ENCODE measurements at places on chromosomes 3 and 15.

DNA sequence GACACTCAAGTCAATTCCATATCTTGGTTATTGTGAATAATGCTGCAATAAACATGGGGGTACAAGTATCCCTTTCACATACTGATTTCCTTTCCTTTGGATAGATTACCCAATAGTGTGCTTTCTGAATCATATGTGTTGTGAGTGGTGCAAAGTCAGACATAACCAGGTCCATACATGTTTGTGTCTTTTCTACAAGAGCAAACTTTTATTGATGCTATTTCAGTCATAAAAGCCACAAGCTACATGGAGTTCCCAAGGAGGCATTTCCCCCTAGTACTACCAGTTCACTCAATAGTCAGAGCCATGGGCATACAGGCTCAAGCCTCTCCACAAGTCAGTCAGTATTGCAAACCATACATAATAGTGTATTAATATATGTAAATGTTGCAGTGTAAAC is 10.1 kb downstream of the CEP63 start:
- DNase-seq: no peak

DNA sequence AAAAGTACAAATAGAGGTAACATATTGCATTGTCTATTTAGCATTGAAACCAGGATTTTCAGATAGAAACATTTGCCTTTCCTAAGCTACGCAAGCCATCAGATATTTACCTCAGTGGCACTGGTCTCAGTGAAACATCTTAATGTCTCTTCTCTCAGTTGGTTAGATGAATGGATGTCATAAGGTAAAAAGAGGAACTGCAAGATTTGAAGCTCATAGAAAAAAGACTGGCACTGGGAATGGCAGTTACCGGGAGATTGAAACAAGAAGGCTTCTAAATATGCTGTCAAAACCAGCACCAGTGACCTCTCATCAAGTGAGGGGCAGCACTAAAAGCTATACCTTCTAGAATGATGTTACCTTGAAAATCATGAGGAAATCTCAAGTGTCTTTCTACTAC is 486.4 kb downstream of the FHIT start:
- no peak for DNase-seq

GRCh38 chr15:26722621-26723160 is 50.2 kb downstream of the GABRB3 start:
- no peak for DNase-seq

DNA sequence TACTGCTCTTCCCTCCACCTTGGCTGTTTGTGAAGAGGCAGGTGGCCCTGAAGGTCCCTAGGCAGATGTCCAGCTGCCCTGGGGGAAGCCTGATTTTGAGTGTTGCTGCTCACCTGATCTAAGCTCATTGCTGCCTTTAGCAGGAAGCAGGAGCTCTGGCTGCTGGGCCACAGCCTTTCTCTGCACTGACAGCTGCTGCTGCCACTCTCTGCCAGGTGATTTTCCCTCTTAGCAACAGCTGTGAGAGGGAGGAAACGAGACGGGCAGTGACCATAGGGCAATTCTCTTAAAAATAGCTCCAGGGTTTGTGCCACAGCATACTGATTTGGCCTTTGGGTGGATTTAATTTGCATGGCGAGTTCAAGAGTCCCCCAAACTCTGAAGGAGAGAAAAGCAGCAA is 415.8 kb upstream of the SEMA6D start:
- DNase-seq: no peak

DNA sequence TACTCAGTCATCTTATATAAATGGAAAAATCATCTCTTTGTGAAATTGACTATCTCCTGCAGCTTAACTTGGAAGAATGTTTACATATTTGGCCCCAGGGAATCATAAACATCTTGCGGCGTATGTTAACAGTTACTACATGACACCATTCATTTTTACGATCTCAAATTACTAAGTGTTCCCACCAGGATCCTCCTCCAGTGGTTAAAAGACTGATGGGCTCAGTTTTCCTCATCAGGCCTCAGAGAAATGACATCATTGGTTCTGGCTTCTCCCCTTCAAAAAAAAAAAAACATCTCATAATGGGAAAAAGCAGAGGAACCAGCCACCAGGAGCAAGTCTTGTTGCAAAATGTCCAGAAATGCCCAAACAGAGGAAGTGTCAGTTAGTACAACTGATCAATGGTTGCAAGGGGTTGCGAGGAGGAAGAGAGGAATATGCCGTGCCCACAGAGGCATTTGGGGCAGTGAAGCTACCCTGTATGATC is 70.5 kb upstream of the LIPC start:
- no peak for DNase-seq

DNA sequence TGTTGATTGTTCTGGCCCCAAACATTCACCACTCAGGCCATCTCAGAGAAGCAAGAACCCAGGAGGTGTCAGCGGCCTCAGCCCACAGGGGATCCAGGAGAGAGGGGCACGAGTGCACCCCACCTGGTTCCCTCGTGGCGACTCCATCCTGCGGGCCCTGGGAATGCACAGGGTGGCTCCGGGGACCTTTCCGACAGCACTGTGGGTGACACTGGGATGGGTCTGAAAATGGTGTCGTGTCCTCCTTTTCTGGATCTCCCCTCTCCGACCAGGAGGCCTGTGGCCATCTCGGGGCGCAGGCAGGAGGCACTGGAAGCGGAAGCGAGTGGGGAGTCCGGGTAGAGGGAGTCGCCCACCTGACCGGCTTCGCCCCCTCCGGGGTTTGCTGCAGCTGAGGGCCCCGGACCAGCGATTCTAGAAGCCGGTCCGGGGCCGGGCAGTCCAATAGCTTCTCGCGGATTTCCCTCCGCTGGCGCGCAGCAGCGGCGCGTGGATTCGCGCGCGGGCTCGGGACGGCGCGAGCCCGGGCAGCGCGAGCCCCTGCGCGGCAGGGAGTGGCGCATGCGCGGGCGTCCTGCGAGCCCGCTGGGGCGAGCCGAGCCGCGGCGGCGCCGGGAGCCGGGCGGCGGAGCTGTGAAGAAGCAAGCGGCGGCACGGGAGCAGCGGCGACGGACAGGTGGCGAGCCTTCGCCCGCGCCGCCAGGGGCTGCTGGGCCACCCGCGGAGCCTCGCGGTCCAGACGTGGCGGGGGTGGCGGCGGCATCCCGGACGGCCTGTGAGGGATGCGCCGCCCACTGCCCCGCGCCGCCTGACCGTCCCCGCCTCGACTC is at the start of gene DOCK3:
TSS of gene DOCK3 (plus strand) at position 579 of the 830 bp plus-strand sequence. CDS start 337 bp downstream, outside the sequence.
- DNase-seq: peak; percentile 77

DNA sequence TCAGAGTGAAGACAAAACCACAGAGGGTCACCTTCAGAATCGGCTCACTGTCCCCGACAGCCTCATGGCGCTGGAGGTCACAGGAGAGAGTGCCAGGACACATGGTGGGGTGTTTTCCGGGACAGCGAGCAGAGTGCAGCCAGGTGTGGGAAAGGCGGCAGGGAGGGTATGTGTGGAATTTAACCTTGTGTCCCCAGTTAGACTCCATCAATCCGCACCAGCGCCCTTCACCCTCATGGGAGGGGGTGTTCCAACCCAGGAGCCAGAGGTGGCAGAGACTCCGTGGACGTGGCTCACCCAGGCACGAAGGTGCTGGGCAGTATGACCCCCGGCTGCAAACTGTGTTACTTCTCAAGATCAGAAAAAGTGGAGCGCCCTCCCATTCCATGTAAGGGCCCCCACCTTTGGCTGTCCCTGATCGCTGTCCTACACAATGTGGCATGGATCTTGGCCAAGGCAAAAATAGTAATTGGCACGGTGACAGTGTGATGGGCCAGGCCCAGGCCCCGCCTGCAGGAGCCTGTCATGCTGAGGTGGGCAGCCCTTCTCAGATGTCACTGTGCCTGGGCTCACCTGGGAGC is 190.3 kb downstream of the XXYLT1 start:
- DNase-seq: no peak

DNA sequence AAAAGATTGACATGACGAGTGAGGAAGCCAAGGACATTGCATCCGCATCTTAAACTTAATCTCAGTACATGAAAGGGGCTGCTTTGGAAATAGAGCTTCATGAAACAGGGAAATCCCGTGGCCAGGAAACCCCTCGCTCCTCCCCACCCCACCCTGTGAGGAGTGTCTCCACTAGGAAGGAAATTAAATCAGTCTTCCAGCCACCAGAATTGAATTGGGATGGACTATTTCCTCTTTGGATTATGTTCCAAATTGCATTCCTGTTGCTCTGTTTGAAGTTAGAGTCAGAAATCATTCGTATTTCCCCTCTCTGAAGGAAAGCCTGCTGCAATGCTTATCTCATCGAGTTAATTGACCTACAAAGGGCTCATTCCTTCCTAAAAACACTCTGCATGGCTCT is 35.8 kb downstream of the CLDN11 start:
- no peak for DNase-seq

GRCh38 chr3:105348307-105348706 is 18.4 kb upstream of the ALCAM start:
- DNase-seq: no peak

DNA sequence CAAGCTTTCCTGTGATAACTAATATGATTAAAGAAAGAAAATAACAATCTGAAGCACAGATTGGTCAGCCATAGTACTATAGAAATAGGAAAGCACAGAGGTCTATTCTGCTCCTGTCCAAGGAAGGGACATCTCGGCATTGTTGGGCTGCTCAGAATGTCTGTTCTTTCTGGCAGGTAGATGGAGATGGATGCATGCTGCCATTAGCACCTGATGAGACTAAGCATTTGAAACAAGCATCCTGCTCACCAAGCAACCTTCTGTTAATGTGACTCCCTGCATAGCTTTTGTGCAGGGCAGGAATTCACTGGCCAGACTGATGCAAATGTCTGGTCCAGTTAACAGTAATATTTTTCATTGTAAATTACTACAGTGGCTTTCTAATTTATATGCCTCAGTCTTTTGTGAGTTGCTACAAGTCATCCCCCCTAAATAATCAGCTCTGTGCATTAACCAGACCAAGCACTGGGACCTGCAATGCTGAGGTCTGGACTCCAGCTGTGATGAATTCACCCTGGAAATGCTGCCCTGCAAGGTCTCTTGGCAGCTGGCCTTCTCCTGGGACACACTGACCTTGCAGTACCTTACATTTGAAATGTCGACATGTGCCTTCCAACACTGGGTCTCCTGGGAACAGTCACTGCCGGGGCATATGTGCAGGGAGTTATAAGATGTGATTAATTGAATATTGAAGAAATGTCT is 1123.7 kb downstream of the IGSF11 start:
- DNase-seq: no peak

DNA sequence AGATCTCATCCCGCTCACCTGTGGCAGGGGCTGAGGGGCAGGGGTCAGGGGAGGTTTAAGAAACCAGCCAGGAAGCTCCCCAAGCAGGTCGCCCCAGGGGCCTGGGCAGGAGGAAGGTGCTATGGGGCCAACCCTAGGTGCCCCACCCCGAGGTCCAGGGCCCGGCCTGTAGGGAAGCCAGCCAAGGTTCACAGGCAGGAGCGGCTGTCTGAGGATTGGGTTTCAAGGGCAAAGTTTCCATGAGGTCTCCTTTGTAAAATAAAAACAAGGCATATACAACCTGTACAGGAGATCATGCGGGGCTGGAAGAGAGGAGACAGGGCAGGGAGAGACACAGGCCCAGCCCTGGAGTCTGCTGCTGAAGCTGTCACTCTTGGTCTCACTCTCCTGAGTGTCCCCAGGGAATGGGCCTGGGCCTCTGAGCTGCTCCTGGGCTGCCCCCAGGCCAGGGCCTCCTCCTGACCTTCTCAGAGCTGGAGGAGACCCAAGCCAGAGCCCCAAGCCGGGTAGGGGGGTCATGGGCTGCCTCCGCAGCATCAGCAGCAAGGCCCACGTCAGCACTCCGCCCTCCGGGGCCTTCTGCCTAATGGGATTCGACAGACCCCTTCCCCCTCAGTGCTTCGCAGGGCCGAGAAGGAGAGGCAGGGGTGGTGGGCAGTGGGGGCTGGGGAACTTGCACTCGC is 5.5 kb downstream of the CPLX3 start:
- DNase-seq: no peak

GRCh38 chr3:188631291-188632010 is 477.5 kb downstream of the LPP start:
- DNase-seq: no peak

- DNase-seq: no peak
Observed at GRCh38 chr3:50133283-50133615, 21.9 kb upstream of the SEMA3F start.

GRCh38 chr15:97717806-97718205 is 242.7 kb upstream of the ARRDC4 start:
- DNase-seq: no peak

GRCh38 chr3:194097141-194097882 is 38.6 kb upstream of the HES1 start:
- DNase-seq: no peak

DNA sequence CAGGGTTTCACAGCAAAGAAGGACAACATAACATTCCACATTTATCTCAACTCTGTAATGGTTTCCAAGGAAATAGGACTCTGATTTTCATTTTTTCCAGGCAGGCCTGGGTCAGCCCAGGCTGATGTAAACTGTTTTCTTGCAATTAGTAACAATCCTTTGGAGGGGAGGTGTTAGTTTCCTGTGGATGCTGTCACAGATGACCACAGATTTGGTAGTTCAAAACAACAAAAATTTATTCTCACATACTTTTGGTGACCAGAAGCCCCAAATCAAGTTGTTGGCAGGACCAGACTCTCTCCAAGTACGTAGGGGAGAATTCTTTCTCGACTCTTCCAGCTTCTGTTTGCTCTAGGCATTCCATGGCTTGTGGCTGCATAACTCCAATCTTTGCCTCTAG is 88.0 kb downstream of the EDEM1 start:
- DNase-seq: no peak

GRCh38 chr3:175896655-175897054 is 1037.5 kb downstream of the NAALADL2 start:
- DNase-seq: no peak

DNA sequence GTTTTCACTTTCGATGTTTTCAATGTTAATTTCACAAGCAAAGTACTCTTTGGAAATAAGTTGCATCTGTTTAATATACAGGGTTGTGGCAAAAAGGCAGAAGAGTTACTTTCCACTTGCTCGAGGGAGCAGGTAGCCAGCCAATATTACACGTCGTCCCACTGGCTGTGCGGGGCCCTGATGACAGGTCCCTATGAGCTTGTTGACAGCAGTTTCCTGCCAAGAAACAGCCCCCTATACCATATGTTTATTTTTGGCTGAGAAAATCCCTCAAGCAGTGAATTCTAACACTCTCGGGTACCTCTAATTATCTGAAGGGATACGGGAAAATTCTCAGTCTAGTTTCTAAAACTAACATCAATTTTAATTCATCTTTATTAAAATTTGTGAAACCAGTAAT is 116.8 kb upstream of the SGO1 start:
- DNase-seq: no peak

- DNase-seq: no peak
Observed at GRCh38 chr3:147620906-147621305, 211.7 kb downstream of the ZIC1 start.

All from activated T-cell treated with anti-CD3 and anti-CD28 coated beads, Interleukin-2, amount 50 U/mL, for 48 hours (primary cell).